ENCODE measurements at places on chromosomes 12 and 14.

GRCh38 chr12:53005215-53005985 lies 856 bp upstream of the EIF4B start:
- DNase-seq: no peak

DNA sequence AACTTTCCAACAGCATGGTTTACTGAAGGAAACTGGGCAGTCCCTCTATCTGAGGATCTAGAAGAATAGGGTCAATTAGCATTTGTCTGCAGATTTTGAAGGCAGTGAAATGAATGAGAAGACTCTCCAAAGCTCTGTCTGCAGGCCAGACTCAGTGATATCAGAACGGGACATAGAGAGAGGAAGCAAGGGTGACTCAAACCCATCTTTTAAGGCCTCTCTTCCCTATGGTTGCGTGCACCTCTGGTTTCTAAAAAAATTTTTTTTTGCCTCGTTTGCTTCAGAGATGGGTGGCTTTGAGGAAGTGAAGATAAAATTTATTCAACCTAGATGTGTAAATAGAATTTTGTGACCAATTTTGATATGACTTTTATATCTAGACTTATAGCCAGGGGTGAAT lies 71.9 kb upstream of the HOXC13 start:
- no peak for DNase-seq

- no peak for DNase-seq
These were observed 51.1 kb downstream of the MIS18BP1 start for GRCh38 chr14:45201905-45202304.

GRCh38 chr12:112331886-112332285 lies 50.3 kb downstream of the HECTD4 start:
- no peak for DNase-seq

GRCh38 chr14:53956427-53957201 lies at the start of gene BMP4:
BMP4 (minus strand) TSS chr14:53956825; CDS start chr14:53952222, 4,603 bp downstream.
- DNase-seq: no peak

DNA sequence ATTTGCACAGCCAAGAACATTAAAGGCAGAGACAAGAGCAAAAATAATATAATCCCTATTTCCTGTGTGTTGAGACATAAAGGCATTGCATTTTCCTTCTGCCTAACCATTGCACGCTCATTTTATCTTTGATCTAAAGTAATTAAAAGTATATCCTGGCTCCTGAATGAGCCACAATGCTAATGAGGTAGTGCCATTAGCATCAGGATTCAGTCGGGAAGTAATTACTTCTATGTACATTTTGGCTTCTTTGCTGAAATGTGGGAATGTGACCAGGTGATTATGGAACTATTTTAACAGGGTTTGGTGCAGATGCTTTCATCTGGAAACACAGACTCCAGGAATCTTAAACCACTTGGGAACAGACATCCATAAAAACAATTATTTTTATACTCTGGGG lies 77.4 kb downstream of the TMTC1 start:
- no peak for DNase-seq
